Chondrocyte (in vitro differentiated cells): ENCODE measurements at places on chromosomes 11 and 22. TPM values are rescaled to one million over a fixed set of nuclear protein-coding genes. Genes with fewer than 3 reads are reported as not detected.

DNA sequence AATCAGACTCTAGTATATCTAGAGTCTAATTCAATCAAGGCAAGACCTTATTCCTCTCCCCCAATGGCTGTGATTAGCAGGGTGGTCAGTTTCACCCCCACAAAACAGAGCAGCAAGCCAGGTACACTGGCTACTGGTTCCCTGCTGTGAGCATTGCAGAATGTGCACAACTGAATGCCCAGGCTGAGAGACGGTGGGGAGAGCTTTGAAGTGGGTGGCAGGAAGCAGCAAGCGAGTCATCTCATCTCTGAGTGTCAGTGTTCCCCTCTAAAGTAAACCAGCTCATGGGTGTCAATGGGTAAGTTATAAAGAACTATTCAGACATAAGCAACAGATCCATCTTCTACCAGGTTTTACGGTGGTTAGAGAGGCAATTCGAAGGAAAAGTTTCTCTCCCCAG lies 37.6 kb downstream of the GAB4 start:
- DNase-seq: no peak

- DNase-seq: no peak
Observed at GRCh38 chr11:27349919-27350318, 13.1 kb downstream of the CCDC34 start.

DNA sequence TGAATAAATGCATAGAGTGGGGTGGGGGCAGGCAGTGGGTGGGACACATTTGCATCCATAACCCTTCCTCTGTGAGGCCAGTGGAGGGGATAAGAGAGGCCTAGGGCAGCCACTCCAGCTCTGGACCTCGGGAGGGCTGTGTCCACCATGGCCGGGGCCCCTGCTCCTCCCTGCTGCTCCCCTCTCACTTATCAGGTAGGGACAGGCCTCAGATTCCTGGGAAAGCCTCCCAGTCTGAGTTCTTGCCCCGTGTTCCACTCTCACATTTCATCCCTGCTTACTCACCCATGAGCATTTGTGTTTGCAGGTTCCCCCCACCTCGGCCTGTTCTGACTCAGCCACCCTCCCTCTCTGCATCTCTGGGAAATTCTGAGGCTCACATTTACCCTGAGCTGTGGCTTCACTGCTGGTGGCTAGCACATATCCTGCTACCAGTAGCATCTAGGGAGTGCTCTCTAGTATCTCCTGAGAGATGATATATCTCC lies 128.7 kb upstream of the TOP3B start:
- no peak for DNase-seq

GRCh38 chr11:130470832-130471706 lies 22.6 kb downstream of the ADAMTS15 start:
- no peak for DNase-seq

GRCh38 chr11:72836111-72836510 lies 21.9 kb downstream of the ATG16L2 start:
- no peak for DNase-seq

DKK3 gene
- total RNA-seq: 575 to 655 TPM (median 579 TPM) in 3 replicates

TMEM121B gene
- total RNA-seq: 0.36 to 0.87 TPM (median 0.59 TPM) in 3 replicates
